Stimulated activated CD4-positive, alpha-beta T cell treated with anti-CD3 and anti-CD28 coated beads, Interleukin-4, amount 100 ng/mL, for 48 hours (primary cell): ENCODE measurements at places on chromosomes 2 and 18.

GRCh38 chr2:240739797-240740196, 48.1 kb downstream of the AQP12A start:
- DNase-seq, result no peak

- DNase-seq, result no peak
These were observed 31.7 kb upstream of the TTC32 start for GRCh38 chr2:19933351-19933981.

GRCh38 chr2:176270100-176270750, 983 bp downstream of the MTX2 start:
- DNase-seq, result no peak

DNA sequence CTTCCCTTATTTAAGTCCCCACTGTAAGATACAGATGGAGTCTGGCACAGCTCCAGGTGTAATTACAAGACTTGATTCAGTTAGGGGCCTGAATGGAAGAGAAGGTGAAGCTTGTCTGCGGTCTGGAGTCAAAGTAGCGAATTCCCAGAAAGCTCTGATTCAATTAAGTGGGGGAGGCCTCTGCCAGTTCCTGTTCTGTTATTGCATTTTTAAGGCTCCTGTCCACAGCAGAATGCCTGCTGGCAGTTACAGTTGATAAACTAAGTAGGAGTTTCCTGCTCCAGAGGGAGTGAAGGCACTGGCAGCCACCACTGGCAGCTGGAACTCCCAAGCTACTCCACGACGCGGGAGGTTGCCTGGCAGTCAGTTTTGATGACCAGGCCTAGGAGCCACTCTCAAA, 181.1 kb downstream of the SOCS6 start:
- no peak for DNase-seq

GRCh38 chr2:173117678-173118077, 42.0 kb downstream of the MAP3K20 start:
- DNase-seq, result no peak

- DNase-seq, result no peak
These were observed 34.3 kb upstream of the C18orf32 start for GRCh38 chr18:49521216-49521835.

DNA sequence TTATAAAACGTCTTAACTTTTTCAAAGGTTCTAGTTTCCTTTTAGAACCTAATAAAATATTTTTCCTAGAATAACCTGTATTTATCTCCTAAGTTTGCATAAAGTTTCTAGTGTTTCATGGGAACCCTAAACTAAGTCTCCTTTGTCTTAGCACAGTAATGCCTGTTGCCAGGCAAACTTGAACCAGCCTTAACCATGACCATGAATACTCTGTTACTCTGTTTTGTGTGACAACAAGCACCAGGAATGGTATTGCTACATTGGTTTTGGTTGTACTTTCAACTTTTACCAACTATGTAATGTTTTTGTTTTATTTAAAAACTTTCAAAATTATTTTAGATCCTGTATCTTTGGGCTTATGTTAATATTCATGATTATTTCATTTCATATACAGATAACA, 137.6 kb downstream of the CERS6 start:
- no peak for DNase-seq

- DNase-seq, result no peak
These were observed 69.1 kb downstream of the ACVR2A start for GRCh38 chr2:147913701-147914480.

GRCh38 chr2:18491577-18491976, 68.9 kb downstream of the RDH14 start:
- no peak for DNase-seq

- DNase-seq, result no peak
These were observed 175.7 kb upstream of the TANK start for GRCh38 chr2:160984426-160985077.

DNA sequence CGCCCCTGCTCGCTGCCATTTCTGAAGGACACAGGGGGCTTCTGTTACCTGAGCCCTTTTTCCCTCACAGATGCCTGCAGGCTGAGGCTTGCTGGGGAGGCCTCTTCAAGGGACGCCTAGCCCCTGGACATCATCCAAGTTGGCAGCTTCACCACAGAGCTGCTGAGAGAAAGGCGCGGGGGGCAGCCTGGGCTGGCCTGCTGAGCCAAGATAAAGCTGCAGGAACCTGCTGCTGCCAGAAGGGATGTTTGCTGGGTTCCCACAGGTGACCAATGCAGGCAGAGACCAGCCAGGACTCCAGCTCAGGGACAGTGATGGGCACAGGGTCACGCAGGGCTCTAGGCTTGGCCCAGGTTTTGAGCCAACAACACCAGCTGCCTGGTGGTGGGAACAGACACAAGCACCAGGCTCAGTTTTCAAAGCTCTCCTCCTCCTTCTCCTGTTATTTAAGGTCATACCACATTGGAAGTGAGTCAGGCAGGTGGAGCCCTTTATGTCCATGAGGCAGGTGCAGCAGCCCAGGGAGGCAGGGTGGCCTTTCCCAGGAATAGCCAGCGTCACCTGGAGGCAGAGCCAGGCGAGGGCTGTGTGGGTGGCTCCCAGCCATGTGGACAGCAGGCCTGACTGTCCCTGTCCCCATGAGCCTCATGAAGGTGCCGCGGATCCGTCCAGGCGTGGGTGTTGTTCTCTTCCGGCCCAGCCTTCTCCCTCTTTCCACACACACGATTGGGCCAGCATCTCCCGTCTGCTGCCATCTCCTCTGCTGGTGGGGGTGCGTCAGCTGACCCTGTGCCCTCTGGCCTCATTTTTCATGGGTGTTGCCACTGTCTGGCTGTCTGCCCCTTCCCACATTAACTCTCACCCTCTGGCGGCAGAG, 515.5 kb upstream of the MYT1L start:
- no peak for DNase-seq

GRCh38 chr2:145769011-145769716, 1249.2 kb upstream of the ZEB2 start:
- no peak for DNase-seq
